CD4-positive, alpha-beta T cell treated with Interleukin-2 at 100 ng/mL for 4 hours (primary cell): ENCODE measurements at places on chromosomes 12 and 14.

DNA sequence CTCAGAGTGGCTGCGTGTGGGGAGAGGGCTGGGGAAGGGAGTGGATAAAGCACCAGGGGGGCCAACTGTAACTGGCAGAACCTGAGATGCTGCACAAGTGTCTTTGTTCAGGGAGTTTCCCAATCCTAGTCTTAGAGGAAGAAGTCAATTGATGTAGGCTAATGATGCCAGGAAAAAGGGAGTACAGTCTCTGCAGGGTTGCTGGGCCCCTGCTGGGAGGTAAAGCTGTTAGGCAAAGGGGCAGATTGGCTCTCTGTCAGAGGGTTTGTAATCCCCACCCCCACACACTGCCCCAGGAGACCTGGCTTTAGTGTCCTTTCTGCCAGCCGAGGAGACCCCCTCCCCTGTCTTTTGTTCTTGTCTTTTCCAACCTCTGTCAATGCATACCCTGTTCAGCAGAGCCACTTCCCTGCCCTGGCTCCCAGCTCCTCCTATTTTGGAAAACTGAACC lies 178.4 kb downstream of the KCNA5 start:
- no peak for DNase-seq

DNA sequence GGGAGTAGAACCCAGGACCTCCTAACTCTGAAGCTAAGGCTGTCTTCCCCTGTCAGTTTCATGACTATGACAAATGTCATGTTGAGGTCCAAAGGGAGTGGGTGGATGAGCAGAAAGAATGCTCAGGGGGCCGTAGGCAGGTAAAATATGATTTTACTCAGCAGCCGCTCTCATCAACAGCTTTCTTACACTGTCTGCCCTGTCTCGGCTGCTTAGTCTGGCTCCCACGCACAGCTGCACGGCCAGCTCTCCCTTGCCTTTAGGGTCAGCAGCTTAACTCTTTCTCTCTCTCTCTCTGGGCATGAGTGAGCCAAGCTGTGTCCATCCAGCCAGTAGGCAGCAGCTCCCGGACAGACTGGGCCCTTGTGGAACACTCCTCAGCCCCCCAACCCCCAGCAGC lies 95.2 kb downstream of the GCH1 start:
- DNase-seq, result no peak

GRCh38 chr12:13094367-13094766 lies 9.1 kb downstream of the GSG1 start:
- no peak for DNase-seq

- no peak for DNase-seq
Measured at GRCh38 chr12:52517888-52518287, 2.3 kb downstream of the KRT5 start.
